ENCODE measurements at places on chromosomes 2 and 18.

DNA sequence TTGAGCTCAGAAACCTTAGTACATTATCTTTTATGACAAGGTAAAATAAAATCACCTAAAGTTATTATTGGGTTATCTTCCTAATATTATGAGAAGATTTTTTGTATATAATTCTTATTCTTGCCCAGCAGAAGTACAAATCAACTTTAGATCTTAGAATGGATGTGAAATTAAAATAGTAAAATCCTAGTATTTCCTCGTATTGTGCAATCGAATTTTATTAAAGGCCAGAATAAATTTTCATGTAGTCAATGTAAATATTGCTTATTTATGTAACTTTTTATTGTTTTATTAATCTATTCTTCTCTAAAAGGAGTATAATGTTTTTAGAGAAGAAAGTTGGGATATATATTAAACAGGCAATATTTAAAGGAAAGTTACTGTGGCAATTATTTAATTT, 12.7 kb downstream of the MARS2 start:
- DNase-seq, result no peak

GRCh38 chr2:233056961-233057605, 3.1 kb upstream of the INPP5D start:
- DNase-seq, result no peak

- DNase-seq, result no peak
Measured at GRCh38 chr2:105324101-105324500, 5.4 kb downstream of the TGFBRAP1 start.

DNA sequence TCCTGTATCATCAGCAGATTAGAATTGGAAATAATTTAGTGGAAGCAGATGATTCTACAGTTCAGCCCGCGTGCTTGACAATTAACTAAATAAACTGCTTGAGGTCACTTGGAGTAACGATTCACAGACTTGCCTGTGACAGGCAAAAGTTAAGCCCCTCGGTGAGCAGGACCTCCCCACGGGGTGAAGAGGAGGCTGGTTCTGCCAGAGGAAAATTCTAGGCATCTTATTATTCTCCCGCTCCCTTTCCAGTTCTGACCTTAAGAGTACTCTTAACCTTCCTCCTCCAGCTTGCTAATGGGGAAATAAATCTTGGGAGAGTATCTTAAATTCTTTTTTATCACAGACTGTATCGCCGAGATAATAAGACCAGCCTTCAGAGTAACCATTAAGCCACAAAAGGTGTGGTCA, 169.7 kb upstream of the SMAD2 start:
- DNase-seq, result no peak

GRCh38 chr2:61647044-61647443, 108.9 kb upstream of the XPO1 start:
- DNase-seq, result no peak
